ENCODE measurements at places on chromosomes 16 and 17. TPM values are rescaled to one million over a fixed set of nuclear protein-coding genes. Genes with fewer than 3 reads are reported as not detected.

DNA sequence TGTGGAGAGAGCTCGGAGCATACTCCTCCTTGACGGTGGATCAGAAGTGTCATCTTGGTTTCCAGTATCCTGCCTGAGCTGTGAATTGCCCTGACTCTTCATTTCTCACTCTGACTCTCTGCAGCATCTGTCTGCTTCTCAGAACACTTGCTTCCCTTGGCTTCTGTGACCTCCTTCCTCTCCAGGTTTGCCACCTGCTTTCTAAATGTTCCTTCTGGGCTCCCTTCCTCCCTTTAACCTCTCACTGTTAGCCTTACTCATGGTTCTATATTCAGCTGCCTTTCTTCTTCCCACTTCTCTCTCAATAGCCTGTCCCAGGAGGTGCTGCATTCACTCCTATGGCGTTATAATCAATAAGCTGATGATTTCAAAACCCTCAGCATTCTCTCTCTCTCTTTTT, 11.2 kb upstream of the PRKAR1A start:
- no peaks in the 10 kb centered on the region for H3K4me1 ChIP-seq
- no peaks in the 10 kb centered on the region for H3K36me3 ChIP-seq
- DNase-seq, result no peak
- peaks cover 10% of the 10 kb centered on the region for H3K27me3 ChIP-seq
- H3K27ac ChIP-seq, result no peak overlapping the region
- no peak overlapping the region for H3K4me3 ChIP-seq

GRCh38 chr17:42459256-42459800, 650 bp downstream of the ATP6V0A1 start:
- peaks cover 38% of the 10 kb centered on the region for H3K4me1 ChIP-seq
- H3K27ac ChIP-seq, result peak overlapping the region; percentile 92
- H3K27me3 ChIP-seq, result no peaks in the 10 kb centered on the region
- DNase-seq, result peak; percentile 11

DNA sequence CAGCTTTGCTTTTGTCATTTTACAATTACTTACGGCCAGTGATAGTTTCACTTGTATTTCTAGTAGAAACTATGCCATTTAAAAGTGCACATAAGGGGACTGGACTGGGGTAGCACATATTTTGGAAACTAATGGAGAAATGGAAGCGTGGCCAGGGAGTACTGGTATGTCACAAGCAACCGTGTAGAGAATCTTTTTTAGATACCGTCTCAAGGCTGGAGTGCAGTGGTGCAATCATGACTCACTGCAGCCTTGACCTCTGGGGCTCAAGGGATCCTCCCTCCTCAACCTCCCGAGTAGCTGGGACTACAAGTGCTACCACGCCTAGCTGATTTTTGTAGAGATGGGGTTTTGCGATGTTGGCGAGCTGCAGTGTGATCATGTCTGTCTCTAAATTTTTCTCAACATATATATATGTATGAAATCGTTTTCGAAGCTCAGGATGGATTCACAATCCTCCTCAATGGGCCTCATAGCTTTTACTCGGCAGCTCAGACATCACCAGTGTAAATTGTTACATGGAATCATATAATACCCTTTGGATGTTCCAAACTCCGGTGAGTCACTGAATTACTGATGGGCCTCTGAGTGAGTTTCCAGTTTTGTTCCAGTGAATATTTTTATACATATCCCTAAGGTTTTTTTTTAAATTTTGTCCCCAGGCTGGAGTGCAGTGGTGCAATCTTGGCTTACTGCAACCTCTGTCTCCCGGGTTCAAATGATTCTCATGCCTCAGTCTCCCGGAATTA, 51.7 kb downstream of the ZNF778 start:
- H3K27ac ChIP-seq, result no peak overlapping the region
- H3K4me3 ChIP-seq, result no peak overlapping the region
- H3K36me3 ChIP-seq, result peaks cover 29% of the 10 kb centered on the region
- H3K27me3 ChIP-seq, result no peaks in the 10 kb centered on the region
- H3K4me1 ChIP-seq, result no peaks in the 10 kb centered on the region
- no peak for DNase-seq

GRCh38 chr16:57475711-57476339, 10.5 kb downstream of the DOK4 start:
- DNase-seq, result peak; percentile 73
- H3K4me1 ChIP-seq, result peaks cover 28% of the 10 kb centered on the region
- H3K27me3 ChIP-seq, result peaks cover 2% of the 10 kb centered on the region
- peak overlapping the region; percentile 38 for H3K4me3 ChIP-seq
- H3K27ac ChIP-seq, result peak overlapping the region; percentile 43

GRCh38 chr16:28205974-28206373, 5.8 kb downstream of the XPO6 start:
- H3K36me3 ChIP-seq, result peaks cover 10% of the 10 kb centered on the region
- no peak overlapping the region for H3K4me3 ChIP-seq
- peaks cover 30% of the 10 kb centered on the region for H3K4me1 ChIP-seq

GRCh38 chr16:53781023-53781605, 77.2 kb downstream of the FTO start:
- peaks cover 36% of the 10 kb centered on the region for H3K4me1 ChIP-seq
- no peak for DNase-seq
- no peak overlapping the region for H3K27ac ChIP-seq

- H3K4me3 ChIP-seq, result no peak overlapping the region
- H3K36me3 ChIP-seq, result no peaks in the 10 kb centered on the region
- no peaks in the 10 kb centered on the region for H3K4me1 ChIP-seq
- no peaks in the 10 kb centered on the region for H3K27me3 ChIP-seq
- no peak overlapping the region for H3K27ac ChIP-seq
These were observed 10.1 kb downstream of the METRNL start for GRCh38 chr17:83089328-83090132.

- H3K27ac ChIP-seq, result no peak overlapping the region
- no peaks in the 10 kb centered on the region for H3K36me3 ChIP-seq
- H3K4me3 ChIP-seq, result no peak overlapping the region
- no peak for DNase-seq
These were observed 34.2 kb upstream of the CRHR1 start for GRCh38 chr17:45749831-45750335.

RNF157 gene
- 50.4 TPM for total RNA-seq

CBLN1 gene
- total RNA-seq, result 1.0 TPM

GRCh38 chr16:35391328-35391727, 1931.9 kb downstream of the TP53TG3F start:
- no peaks in the 10 kb centered on the region for H3K27me3 ChIP-seq
- H3K27ac ChIP-seq, result no peak overlapping the region
- H3K4me1 ChIP-seq, result no peaks in the 10 kb centered on the region
- no peaks in the 10 kb centered on the region for H3K36me3 ChIP-seq
- H3K4me3 ChIP-seq, result no peak overlapping the region

CCDC154 gene
- total RNA-seq, result 1.9 TPM

DNA sequence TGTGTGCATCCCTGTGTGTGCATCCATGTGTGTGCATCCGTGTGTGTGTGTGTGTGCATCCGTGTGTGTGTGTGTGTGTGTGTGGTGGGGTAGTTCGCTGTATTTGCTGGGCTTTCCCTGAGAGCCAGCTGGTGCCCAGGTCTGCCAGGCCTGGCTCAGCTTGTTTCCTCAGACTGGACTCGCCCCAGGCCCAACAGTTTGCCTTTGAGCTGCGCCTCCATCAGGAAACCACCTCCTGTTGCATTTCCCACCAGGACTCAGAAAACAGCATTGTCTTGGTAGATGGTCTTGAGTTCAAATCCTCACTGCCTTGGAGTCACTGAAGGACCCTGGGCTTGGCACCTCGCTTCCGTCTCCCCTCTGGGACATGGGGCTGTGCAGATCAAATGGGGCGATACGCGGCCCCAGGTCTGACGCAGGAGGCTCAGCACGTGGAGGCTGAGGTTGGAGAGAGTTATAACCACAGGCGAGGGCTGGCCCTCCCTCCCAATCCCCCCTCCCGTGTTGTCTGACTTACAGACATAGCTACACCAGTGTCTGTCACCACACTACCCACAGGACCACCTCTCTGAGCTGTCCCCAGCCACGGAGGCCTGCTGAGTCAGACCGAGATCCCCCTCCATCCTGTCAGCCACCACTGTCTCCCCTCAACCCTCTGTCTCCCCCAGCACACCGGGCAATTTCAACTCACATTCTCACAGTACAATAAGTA, 4.7 kb downstream of the ITGAE start:
- no peaks in the 10 kb centered on the region for H3K27me3 ChIP-seq
- H3K4me1 ChIP-seq, result no peaks in the 10 kb centered on the region
- H3K4me3 ChIP-seq, result no peak overlapping the region

Measured in neural crest cell (in vitro differentiated cells).